ENCODE measurements at places on chromosomes 11 and 22. TPM values are rescaled to one million over a fixed set of nuclear protein-coding genes. Genes with fewer than 3 reads are reported as not detected.
A peak's percentile ranks its signal among the peaks of the same experiment; 100 is the strongest.

DNA sequence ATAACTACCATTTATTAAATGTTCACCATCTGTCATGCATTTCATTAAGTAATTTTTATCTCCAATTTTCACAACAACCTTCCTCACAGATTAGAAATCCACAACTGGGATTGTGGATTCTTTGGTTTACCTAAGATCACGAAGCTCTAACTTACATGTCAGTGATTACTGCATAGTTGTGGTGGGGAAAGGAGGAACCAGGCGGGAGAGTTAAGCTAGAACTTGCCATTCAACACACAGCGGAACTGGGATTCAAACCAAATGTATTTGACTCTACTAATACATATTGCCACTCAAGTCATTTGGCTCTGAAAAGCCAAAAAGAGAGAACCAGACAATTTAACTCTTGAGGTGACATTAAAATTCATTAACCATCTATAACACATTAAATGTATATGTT, 10.4 kb upstream of the LAYN start:
- DNase-seq = no peak

The KCNJ5 gene
- not detected for total RNA-seq

GRCh38 chr11:6727971-6728760, 43.6 kb downstream of the OR2AG2 start:
- DNase-seq = no peak

GRCh38 chr11:121770939-121771595, 318.3 kb upstream of the SORL1-AS1 start:
- DNase-seq = no peak

DNA sequence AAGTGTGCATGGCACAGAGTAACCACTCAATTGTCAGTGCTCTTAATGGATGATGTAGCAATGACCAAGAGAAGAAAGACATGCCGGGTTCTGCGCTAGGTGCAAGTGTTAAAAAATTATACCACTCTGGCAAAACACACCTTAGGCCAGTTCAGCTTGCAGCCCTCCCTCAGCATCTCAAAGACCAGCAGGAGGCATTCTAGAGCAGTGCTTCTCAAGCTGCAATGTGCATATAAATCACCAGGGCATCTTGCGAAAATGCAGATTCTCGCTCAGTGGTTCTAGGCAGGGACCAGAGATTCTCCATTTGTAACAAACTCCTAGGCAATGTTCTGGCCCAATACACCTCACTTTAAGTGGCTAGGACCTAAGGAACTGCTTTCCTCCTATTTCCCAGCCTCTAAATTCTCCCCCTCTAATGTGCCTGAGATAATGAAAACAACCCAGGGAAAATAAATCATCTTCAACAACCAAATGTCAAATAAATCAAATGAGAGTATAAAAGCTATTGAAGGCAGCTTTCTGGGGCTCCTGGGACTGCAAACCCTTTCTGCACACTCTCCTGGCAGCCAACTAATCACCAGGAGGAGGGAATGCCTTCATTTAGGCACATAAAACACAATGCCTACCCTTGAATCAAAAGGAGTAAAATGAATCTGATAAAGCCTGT, 337.2 kb upstream of the API5 start:
- DNase-seq = peak; percentile 23

The GDPD4 gene
- total RNA-seq = not detected

- no peak for DNase-seq
These were observed 43.3 kb downstream of the SNX19 start for GRCh38 chr11:130872981-130873380.

GRCh38 chr11:15941206-15941770, 415.1 kb downstream of the SOX6 start:
- peak; percentile 65 for DNase-seq

DNA sequence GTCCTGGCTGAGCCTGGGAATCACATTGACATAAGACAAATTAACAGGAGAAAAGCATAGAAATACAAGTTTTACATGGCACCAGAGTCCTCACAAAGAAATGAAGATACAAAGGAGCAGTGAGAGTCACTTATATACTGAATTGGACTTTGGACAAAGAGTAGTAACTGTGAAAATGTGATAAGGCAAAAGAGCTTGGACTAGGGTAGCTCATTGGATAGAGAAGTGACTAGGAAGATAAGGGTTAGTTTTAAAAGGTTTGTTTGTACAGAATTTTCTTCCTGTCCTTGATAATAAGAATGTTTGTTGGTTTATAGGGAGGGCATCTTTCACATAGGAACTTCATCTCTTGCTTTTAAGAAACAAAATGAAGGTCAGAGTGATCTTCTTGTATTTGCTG, 17.9 kb upstream of the NUCB2 start:
- no peak for DNase-seq

DNA sequence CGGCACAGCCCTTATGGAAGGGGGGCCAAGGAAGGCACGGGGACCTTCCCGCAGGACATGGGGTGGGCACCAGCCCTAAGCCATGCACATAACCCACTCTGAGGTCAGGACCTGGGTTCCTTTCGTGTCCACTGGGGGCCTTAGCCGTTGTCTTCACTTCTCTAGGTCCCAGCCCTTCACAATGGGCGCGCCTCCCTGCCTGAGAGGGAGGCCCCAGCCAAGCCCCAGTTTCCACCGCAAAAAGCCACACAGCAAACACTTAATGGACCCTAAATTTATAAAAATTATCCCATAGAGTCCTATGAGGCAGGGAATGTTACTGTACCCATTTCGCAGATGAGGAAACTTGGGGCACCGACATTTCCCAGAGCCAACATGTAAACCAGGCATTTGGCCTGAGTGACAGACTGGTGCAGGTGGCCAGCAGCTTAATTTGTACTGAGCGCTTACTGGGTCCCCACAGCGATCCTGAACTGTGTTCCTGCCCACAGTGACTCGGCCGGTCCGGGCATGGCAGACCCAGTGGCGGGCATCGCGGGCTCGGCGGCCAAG, 1.2 kb downstream of the GAS2L1 start:
- no peak for DNase-seq

The MS4A7 gene
- total RNA-seq = not detected

- DNase-seq = no peak
These were observed 36.7 kb downstream of the TPST2 start for GRCh38 chr22:26553056-26553752.

- no peak for DNase-seq
These were observed 20.0 kb upstream of the ADA2 start for GRCh38 chr22:17239156-17239701.

The TRIM6 gene
- 20.6 TPM for total RNA-seq

The HSD17B12 gene
- total RNA-seq = 121 TPM

GRCh38 chr11:82936261-82936660, 34.7 kb downstream of the DDIAS start:
- DNase-seq = no peak

- no peak for DNase-seq
These were observed 83.9 kb downstream of the NCAM1 start for GRCh38 chr11:113045146-113045545.

DNA sequence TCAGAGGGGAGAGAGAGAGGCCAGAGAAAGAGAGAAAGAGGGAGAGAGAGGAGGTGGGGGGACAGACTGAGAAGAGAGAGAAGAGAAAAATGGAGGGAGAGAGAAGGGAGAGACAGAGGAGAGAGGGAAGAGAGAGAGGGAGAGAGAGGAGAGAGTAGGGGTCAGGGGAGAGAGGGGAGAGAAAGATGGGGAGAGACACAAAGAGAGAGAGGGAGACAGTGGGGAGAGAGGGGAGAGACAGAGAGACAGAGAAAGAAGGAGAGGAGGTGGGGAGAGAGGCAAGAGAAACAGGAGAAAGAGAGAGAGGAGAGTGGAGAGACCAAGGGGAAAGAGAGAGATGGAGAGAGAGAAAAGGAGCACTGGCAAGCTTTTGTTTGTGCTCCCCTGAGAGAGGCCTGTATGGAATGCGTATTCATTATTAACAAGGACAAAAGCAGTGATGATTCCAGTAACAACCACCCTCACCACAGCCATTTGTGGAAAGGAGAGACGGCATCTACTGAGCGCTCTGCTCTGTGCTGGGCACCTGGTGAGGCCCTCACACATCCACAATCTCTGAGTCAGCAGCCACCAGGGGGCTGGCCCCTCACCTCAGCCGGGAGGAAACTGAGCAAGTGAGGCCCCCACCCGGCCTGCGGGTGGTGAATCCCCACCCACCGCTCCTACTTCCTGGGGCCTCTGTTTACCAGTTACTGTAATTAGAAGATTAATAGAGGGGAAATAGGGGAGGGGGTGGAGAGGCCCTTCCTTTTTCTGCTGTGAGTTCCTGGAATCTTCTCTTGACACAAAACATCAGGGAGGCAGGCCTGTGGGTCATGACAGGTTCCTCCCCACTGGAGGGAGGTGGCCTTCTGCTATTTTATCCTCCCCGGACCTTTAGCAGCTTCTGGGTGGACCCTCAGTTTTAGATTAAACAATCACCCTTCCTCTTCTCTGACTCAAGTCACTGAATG, 14.6 kb upstream of the MIAT start:
- DNase-seq = no peak
